ENCODE measurements at places on chromosomes 5 and 9.

DNA sequence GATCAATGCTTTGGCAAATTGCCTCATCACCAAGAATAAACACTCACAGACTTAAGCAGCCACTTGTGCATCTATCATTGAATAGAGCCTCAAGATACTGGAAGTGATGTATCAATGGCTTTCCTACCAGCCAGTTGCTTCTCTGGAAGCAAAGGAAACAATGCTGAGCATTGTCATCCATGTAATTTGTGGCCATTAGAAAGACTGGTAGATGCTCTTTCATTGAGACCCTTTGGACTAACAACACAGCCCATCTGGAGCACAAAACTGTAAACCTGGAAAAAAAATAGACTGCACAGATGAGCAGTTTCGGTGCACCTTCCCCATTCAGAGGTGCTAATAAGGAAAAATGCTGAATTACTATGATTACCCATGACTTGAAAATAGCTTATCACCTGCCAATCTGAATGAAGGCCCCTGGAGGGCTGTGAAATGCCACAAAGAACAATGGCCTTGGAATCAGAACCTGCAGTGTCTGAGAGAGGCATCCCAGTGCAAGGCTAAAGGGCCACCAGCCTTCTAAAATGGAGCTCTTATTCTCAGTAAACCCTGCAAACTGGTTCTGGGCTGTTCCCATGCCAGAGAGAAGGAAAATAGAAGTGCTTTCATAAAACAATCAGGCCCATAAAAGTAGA lies 127.5 kb downstream of the RFK start:
- DNase-seq = no peak

DNA sequence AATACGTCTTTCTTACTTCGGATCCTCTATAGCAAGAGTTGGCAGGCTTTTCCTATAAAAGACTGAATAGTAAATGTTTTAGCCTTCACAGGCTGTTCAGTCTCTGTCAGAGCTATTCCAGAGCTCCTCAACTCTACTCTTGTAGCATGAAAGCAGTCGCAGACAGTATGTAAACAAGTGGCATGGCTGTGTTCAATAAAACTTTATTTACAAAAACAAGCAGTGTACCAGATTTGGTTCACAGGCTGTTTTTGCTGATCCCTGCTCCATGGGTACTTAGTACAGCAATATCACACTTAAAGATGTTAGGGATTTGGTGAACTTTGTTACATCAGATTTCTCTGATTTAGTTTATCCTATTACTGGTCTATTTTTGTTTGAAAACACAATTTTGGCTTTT lies 235.2 kb downstream of the MLLT3 start:
- no peak for DNase-seq

GRCh38 chr9:69985971-69986370 lies 57.7 kb upstream of the MAMDC2 start:
- DNase-seq = no peak

- DNase-seq = no peak
Observed at GRCh38 chr9:7461791-7462190, 337.8 kb downstream of the DMAC1 start.

DNA sequence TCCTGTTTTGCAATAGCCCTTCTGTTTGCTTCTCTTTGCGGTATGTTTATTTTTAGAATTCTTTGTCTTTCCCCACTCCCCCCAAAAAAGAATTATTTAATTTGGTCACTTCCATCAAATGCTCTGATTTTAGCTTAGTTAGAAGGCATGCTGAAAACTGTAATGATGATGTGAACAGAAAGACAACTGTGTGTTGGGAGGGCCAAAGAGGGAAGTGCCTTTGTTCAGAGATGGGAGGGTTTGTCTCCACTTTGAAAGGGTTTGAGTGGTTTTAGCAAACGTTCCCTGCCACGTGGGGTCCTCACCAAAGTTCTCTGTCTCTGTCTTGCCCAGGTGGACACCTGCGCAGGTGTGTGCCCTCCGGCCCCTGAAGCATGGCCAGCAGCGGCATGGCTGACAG lies 41.9 kb downstream of the SYK start:
- DNase-seq = no peak

DNA sequence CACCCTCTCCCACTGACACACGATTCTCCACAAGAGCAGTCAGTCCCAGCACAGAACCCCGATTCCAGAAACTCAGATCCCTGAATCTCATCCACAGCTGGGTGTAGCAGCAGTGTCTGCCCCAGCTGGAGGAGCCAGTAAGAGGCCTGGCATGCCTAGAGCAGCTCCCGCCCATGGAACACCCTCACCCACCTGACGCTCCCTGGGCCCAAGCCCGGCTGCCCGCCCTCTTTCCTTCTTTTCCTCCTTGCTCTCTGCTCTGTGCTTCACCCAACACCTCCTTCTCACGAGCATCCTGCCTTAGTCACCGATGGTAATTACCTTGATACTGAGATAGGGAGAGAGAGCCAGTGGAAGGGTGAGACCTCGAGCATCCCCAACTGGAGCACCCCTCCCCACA lies 8.7 kb downstream of the PCDH1 start:
- DNase-seq = no peak

DNA sequence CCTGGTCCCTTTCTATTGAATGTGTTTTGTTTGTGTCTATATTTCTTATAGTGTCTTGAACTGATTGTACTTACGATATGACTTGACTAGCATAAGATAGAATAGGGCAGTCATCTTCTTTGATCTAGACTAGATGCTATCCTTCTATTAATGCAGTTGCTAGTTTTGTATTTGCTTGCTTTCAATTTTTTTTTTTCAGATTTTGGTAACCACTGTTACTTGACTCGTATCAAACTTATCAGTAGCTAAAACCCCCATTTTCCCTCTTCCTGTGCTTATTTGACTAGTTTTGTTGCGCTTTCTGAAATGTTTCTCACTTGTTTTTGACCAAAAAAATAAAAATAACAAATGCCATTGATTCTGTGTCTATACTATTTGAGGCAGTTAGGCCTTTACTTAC lies 69.0 kb upstream of the CDKN2B start:
- DNase-seq = no peak

DNA sequence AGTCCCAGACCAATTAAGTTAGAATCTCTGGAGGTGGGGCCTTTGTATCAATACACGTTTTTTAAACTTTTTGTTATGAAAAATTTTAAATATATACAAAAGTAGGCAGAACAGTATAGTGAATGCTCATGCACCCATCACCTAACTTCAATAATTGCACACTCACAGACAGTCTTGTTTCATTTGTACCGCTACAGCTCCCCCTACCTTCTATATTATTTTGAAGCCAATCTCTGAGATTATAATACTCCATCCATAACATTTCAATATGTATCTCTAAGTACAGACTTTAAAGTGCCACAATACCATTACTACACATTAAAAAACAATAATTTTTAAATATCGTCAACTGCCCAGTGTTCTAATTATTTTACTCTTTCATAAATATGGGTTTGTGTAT lies 32.9 kb downstream of the ISL1 start:
- DNase-seq = no peak

- DNase-seq = no peak
Observed at GRCh38 chr5:17004441-17005106, 68.5 kb upstream of the MYO10 start.

DNA sequence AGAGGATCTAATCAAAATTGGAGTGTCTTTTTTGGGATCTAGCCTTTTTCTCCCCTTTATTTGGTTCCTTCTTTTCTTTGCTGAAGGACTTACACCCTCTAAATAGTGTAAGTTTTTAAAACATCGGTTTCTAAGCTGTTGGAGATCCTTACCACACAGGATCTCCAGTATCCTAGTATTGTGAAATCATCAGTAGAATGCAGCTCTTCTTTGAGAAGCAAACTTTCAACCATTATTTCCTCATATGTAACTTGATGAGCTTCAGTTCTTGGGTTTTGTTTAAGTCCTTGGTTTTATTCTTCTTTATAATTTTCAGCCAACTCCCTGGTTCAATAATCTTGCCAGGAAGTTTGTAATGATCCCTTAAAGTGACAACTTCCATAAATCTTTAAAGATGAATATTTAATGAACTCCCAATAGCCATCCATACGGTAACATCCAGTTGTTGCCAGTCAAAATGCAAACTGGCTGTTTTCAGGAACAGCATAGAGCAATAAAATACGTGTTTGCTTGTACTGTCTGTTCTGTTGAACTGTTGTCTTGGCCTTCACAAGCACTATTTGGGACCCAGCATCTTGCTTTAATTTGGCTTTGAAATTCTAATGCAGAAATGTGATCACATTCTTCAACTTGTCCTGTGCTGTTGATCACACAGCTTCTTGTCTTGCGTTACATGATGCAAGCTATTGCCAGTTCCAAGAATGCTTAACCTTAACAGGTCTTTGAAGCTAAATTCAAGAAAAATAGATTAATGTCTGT lies 34.8 kb upstream of the TTC23L start:
- DNase-seq = no peak

DNA sequence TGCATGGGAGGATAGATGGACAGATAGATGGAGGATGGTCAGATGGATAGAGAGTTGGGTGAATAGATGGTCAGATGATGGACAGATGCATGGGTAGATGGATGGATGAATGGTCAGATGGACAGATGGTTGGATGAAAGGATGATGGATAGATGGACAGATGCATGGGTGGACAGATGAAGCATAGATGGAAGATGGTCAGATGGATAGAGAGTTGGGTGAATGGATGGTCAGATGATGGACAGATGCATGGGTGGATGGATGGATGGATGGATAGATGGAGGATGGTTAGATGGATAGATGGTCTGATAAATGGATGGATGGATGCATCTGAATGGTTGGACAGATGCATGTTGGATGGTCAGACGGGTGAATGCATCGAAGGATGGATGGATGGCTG lies 70.4 kb downstream of the COL23A1 start:
- no peak for DNase-seq

DNA sequence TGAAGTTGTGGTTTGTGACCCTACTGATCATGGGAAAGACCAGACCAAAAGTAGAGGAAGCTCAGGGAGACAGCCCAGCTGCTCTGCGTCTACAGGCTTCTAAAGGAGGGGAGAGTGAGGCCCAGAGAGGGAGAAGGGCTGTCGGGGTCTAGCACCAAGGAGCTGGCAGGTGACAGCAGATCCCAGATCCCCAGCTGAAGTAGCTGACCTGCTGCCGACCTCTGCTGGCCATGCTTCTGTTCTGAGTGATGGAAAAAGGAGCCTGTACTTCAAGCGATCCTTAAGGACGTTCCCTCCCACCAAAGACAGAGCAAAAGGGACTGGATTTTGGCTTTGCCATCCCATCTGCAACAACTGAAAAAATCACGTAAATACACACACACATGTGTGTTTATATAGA lies 22.7 kb upstream of the QSOX2 start:
- DNase-seq = no peak

DNA sequence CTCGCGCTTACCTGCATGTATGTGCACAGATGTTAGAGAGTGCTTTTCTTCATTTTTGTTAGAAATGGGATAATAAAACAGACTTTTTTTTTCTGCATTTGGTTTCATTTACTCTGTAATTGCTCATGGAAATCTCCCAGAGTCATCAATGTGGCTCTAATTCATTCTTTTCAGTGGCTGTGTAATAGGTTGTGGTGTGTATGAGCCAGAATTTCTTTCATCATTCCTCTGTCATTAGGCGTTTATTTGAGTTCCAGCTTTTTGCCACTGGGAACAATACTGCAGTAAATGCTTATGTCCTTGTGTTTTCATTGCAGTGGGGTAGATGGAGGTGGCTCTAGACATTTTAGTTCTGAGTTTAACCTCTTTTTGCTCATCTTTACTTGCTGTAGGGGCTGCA lies 118.9 kb downstream of the NXNL2 start:
- no peak for DNase-seq

GRCh38 chr5:95931079-95931833 lies 30.4 kb downstream of the ELL2 start:
- DNase-seq = no peak

DNA sequence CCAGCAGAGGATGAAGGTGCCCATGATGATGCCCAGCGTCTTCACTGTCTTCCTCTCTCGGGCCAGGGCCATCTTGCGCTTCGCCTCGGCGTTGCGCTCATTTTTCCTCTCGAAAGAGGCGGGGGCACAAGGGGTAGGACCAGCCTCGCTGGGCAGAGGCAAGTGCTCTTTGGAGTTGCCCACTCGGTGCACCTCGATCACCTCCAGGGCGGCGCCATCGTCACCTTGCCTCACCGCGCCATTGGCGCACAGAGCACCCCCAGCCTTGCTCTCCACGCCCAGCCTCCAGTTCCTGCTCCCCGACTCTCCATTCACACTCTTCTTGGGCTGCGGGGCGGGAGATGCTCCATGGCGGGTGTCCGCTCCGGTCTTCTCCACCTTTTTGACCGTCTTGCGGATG lies 1.6 kb downstream of the HTR1A start:
- no peak for DNase-seq

- no peak for DNase-seq
Observed at GRCh38 chr9:70427161-70427945, 12.9 kb upstream of the KLF9 start.

GRCh38 chr5:111641533-111642233 lies 115.3 kb downstream of the NREP start:
- no peak for DNase-seq

- no peak for DNase-seq
Observed at GRCh38 chr5:148979083-148979723, 83.7 kb downstream of the SH3TC2 start.

- DNase-seq = no peak
Observed at GRCh38 chr9:4196376-4196775, 103.5 kb downstream of the GLIS3 start.

DNA sequence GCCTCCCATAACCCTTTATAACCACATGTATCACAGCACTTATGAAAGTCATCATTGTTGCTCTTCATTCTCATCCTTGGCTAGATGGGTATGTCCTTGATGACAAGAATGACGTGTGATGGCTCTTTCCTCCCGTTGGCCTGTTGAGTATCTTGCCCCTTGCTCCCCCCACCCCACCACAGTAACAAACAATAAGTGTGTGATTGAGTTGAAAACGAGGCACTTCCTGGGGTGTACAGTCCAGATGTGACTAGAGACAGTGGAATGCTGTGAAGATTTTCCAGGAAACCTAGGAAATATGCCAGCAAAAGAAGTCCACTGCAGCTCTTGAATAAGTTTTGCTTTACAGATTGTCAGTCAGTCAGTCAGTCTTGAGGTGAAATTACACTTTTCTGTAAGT lies 262.5 kb downstream of the ELAVL2 start:
- DNase-seq = no peak

GRCh38 chr9:34709196-34709978 lies 549 bp downstream of the CCL21 start:
- DNase-seq = no peak

DNA sequence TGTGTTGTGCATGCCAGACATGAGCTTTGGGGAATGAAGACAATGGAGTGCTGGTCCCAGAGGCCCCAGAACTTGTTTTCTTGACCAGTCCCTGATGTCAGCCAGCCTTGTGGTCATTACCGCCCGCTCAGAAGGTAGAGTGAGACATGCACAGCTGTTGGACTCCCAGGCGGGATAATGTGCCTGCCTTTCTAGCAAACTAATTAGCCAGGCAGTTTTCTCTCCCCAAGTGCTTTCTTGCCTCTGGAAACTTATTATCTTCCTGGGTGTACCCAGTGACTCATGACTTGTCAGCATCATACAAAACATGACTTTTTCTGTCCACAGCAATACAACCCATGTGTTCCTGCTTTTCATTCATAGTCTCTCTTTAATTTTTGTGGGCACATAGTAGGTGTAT lies 131.1 kb downstream of the RMI1 start:
- no peak for DNase-seq
